CD4-positive, alpha-beta T cell treated with Interleukin-6 for 4 hours (primary cell): ENCODE measurements at places on chromosomes 2 and 18.

GRCh38 chr18:47946889-47947288 is 16.4 kb upstream of the SMAD2 start:
- no peak for DNase-seq

DNA sequence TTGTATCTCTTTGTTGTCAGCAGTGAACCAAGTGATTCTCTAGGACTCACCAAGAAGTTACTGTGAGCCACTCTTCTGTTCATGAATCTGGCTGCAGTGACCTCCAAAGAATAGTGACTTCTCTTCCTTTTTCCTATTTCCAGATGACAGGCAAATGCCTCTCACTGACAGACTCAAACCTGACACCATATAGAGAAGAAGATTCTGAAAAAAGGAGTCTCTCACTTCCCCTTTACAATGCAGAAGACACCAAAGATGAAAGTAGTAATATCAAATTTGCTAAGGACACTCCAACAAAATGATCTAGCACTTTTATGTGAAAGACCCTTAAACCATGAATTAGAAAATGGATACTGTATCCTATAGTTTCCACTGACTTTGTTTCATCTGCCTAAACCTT is 44.4 kb upstream of the SETBP1 start:
- no peak for DNase-seq

DNA sequence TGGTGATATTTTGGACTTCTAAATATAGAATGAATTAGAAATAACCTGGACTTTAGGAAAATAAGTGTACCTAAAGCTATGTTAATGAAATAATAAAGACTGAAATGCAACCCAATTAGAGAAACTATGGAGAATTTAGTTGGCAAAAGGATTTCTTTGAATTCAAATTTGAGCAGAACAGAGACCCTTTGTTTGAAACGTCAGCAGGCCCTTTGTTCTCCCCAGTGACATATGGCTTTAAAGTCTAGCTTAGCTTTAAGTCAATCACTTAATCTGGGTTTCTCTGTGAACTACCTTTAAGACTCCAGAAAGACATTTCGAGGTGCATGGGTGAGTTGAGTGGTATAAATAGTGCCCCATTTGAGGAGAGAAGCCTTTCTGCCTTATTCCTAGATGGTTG is 130.5 kb upstream of the CREB1 start:
- DNase-seq: no peak

DNA sequence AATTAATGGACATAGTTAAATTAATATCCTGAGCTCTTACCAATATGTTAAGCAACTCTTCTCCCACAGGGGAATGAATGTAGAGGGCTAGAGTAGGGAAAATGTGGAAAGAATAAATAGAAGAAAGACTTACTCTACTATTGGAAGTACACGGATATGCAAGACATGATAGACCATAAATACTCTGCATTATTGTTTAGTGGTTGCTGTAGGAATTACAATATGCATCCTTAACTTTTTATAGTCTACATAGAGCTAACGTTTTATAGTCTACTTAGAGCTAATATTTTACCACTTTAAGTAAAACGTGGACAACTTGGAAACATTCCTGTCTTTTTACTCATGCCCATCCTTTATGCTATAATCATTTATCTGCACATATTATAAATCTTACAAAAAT is 163.8 kb upstream of the GALNT5 start:
- DNase-seq: no peak

DNA sequence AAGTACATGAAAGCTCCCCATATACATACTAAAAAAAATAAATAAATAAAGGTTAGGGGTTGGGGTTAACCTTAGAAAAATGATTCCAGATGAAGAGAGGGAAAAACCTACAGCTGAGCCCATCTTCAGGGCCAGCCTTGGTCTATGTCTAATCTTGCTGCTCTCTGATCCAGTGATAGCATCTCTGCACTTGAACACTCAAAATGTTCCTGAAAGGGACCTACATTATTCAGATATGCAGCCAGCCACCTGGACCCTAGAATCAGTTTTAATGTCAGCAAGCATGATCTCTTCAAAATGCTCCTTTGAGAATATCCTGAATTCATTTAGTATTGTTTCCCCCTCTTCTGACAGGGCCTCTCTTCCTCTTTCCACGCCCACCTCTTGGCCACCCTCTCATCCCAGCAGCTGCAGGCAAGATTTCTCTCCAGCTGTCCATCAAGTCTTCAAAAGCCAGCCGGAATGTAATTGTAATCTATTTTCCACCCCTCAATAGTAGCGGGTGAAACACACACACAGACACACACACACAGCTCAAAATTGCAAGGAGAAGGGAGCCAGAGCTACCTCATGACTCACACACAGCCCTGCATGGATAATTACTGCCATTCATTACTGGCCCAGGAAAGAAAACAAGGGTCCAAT is 135.5 kb downstream of the MYO3B start:
- no peak for DNase-seq

DNA sequence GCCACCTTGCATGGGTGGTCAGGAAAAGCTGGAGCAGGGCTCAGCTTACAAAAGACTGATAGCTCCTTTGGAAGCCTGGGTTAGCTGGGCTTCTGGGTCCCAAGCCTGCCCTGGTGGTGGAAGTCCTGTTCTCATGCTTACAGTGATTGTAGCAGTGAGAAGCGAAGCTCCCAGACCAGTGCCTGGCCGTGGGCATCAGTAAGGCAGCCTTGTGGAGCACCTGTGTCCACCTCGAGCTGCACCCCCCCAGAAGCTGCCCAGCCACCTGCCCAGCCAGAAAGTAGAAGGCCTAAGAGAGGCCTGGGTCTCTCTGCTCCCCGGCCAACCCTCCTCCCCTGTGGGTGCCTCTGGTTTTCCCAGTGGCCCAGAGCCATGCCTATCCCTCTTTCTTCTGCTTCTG is 10.5 kb downstream of the GLI2 start:
- DNase-seq: no peak

- no peak for DNase-seq
Observed at GRCh38 chr2:88770016-88770415, 78.5 kb downstream of the RPIA start.
